ENCODE measurements at places on chromosomes 2 and 18.
A peak's percentile ranks its signal among the peaks of the same experiment; 100 is the strongest.

GRCh38 chr2:235135990-235136561 lies 184.3 kb downstream of the SH3BP4 start:
- peak; percentile 54 for DNase-seq

- no peak for DNase-seq
These were observed 191.0 kb downstream of the NEDD4L start for GRCh38 chr18:58235001-58235436.

GRCh38 chr2:75844651-75845050 lies 133.9 kb upstream of the GCFC2 start:
- DNase-seq = peak; percentile 55

DNA sequence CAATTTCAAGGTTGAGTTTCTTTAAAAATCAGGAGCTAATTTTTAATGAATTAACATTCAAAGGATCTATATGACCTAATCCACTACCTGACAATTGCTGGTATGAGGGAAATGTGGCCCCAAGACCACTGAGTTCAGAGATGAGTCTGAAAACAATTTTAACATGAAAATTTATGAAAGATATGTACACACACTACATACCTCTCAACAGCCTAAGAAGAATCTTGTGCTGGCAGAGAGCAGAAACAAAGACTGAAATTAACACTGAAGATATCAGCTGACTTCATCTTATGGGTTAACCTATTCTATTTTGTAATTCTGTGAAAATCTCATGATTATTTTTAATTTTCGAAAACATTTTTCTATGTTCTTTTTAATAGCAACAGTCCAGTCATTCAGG lies 1.7 kb downstream of the FAP start:
- DNase-seq = no peak

DNA sequence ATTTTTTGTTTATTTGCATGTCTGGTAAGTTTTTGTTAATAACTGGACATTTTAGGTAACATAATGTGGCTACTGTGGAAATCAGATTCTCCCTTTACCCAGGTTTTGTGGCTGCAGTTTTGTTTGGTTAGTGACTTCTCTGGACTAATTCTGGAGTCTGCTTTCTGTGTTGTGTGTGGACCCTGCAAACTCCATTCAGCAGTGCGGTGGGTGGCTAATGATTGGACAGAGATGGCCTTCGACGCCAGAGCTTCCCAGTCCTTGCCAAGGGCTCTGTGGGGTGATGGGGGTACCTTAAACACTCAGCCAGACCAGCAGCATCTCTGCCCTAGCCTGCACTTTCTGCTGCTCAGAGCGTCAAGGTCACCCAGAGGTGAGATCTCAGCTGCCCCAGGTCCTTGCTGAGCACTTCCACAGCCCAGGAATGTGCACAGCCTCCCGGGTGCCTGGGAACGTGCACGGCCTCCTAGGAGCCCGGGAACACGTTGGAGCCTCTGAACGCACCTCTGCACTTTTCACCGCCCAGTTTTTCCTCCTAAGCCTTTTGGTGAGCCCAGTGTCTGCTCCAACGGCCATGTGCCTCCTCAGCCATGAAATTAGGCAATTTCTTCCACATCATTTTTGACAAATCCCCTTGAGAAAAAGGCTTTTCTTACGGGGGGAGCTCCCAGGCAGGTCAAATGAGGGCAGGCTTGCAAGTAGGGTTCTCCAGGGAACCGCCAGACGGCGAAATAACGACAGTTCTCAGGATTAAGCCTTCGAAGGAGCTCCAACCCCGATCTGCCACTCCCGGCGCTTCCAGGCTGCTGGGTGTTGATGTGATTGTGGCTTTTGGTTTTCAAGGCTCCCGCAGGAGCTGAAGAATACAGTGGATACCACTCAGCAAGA lies 35.2 kb upstream of the KLF11 start:
- DNase-seq = peak; percentile 36

GRCh38 chr2:122514451-122514996 lies 759.1 kb downstream of the TSN start:
- DNase-seq = no peak

DNA sequence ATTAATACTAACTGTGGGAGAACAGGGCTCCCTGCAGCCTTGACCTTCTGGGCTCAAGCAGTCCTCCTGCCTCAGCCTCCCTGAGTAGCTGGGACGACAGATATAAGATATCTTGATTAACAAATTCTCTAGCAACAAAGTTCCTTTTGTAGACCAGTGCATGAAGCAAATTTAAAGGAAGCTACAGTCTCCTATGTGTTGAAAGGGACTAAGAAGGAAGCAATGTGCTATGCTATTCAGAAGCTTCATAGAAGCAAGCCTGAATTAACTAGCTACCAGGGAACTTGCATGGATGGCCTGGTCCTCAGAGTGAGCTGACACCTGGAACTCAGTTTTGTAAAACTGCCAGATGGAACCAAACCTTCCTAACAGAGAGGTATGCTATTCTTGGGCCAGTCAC lies 33.2 kb downstream of the RAPH1 start:
- no peak for DNase-seq

- no peak for DNase-seq
These were observed 158.6 kb downstream of the TXNL1 start for GRCh38 chr18:56479841-56480240.

DNA sequence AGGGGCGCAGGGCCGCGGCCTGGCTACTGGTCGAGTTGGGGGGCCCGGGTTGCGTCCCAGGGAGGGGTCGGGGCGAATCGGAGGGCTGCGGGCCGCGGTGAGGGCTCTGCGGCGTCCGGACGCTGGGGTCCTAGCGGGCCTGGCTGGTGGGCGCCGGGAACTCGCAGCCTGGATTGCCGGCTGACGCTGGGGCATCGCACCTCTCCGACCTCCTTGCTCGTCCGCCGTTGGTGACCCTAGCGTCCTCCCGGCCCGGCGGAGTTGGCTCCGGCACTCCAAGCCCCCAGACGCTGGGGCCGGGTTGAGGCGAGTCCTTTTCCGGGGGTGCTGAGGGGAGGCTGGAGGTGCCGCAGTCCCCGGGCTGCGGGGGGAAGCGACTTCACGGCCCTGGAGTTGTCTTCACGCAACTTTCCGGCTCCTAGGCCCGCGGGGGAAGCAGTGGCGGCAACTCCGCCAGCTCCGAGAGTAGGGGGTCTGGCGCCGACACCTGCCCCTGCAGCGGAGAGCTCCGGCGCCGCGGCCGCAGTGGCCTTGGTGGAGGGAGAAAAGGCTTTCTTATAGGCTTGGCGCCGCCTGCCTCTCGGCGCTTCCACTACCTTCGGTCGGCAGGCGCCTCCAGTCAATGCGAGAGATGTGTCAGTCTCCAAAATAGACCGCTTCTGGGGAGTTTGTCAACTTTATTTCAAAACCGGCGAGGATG lies 70.3 kb downstream of the HAUS1 start:
- no peak for DNase-seq

DNA sequence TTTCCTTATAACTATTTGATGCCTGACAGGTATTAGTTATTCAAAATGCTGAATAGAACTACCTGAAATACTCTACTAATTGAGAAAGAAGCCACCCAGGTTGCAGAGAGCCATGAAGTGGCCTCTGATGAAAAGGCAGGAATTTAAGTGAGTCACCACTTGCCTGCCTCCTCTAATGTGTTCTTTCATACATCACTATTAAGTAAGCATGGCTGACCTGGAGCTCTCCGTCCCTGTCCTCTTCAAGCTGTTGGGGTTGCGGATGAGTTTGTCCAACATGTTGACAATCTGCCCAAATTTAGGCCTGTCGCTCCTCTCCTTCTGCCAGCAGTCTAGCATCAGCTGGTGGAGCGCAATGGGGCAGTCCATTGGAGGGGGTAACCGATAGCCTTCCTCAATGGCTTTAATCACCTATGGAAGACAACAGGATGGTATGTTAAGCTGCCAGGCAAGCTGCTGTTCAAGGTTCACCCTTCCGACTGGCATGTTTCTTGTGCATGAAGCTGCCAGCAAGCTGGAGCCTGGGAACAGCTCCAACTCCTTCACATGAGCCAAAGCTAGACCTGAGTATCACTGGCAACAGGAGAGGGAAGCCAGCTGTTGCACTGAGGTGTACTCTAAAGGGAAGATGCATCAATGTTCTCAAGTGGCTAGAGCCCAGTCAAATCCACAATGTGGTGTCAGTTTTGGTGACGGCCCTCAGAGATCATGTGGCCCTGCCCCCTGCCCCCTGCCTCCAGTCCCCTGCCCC lies 142.2 kb downstream of the EPHA4 start:
- peak; percentile 48 for DNase-seq

DNA sequence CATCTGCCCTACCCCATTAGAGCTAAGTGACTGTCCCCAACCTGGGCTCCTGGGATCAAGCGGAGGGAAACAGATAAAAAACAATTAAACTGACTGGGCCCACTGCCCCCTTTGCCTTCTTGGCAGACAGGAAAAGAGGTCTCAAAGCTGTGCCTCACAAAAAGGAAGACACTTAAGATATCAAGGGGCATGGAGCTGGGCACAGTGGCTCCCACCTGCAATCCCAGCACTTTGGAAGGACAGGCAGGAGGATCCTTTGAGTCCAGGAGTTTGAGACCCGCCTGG lies 75.2 kb upstream of the SP3 start:
- DNase-seq = no peak

GRCh38 chr18:2515171-2515787 lies 56.0 kb downstream of the METTL4 start:
- DNase-seq = peak; percentile 79

- DNase-seq = peak; percentile 41
These were observed 1075.3 kb downstream of the LRP1B start for GRCh38 chr2:141055531-141055930.

- no peak for DNase-seq
These were observed 709.1 kb upstream of the CHAC2 start for GRCh38 chr2:53058526-53058925.

DNA sequence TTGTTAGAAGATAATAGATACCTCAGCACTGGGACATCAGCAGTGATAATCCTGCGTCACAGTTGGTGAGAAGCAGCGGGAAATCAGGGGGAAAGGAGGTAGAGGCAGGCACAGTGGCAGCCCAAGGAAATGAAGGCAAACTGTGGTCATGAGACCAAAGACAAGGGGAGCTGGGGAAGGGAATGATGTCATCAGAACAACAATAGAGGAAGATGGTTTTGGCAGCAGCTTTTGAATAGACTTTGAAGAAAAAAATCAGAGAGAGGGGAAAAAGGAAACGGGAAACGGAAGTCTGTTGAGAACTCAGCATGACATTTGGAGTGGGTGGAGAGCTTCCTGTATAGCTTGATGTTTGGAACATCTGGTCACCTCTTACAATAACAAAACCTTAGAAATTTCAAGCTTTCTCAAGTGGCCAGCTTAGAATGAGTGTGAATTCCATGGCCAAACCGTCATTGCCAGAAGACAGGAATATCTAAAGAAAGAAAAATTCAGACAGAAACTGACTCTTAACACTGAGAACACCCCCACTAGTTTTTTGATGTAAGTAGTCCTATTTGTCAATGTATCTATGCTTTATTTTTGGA lies 18.4 kb upstream of the YES1 start:
- DNase-seq = no peak

DNA sequence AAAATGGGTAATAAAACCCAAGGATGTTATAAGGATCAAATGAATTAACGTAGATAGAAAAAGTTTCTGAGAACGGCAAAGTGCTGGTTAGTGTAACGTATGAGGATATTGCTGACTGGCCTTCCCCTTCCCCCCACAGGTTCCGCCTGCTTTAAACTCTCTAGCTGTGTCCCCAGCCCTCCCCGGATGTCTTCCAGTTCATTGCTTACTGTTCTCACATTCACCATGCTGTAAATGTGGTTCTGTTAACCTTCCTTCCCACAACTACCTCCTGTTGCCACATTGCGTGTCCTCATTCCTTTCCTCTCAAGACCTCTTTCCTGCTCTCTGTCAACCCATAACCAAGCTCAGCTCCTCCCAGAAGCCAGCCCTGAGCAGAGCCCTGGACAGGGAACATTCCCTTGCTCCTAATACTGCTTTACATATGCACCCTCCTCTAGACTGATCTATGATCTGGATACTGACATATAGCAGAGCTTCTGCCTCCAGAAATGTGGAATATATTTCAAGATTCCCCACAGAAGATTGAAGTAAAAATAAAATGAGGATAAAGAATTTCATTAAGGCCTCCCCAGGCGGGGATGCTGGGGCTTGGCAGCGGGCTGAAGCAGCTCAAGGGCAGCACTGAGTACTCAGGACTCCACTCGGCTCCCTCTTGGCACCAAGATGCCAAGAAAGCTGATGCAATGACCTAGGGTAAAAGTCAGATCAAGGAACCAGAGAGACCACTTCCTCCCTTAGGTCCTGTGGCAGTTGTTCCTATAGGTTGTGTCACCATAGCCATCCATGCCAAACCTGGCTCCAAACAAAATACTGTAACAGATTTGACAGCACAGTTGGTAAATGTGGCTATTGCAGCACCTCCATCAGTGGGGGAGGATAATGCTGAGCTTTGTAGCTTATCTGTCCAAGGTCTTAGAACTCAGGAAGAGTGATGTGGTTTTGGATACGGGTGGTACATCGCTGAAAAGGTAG lies 136.4 kb upstream of the PIK3C3 start:
- no peak for DNase-seq

GRCh38 chr2:27209621-27210401 lies 2.0 kb upstream of the ATRAID start:
- no peak for DNase-seq

GRCh38 chr2:49948091-49948490 lies 793.8 kb upstream of the FSHR start:
- no peak for DNase-seq

GRCh38 chr2:112582314-112582746 lies 2.1 kb upstream of the CHCHD5 start:
- peak; percentile 42 for DNase-seq

DNA sequence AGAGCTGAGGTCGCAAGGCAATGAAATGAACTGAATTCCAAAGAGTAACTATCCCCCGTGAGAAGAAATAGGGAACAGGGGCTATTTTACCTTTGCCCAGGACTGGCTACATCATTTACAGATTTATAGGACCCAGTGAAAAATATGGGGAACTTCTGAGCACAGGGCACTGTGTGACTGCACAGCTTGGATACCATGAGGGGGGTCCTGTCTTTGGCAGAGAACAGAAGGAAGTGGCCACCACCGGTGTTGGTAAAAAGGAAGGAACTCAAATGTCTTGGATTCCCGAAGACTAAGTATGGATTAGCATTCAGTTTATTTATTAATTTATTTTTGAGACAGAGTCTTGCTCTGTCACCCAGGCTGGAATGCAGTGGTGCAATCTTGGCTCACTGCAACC lies 119.6 kb downstream of the B3GNT2 start:
- DNase-seq = no peak

DNA sequence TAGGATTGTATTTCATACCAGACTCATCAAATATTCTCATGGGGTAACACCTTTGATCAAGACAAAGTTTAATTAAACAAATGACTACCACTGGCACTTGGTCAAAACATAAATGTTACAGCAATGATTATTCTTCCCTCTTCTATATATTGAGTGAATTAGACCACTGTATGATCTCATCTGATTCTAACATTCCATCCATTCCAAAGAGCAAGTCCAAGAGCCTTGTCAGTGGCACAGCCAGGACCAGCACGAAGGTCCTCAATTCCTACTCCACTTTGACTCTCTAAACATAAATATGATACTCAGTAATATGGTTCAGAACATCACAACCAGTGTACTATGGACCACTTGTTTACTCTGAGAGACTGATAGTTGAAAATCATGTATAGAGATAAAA lies 86.4 kb downstream of the AP1S3 start:
- no peak for DNase-seq

- no peak for DNase-seq
These were observed 6.6 kb downstream of the ARHGAP25 start for GRCh38 chr2:68741238-68741637.

Data from astrocyte of the cerebellum (primary cell).